HTR-8/SVneo (cell line): ENCODE measurements at places on chromosomes 7 and 10.

- no peak for DNase-seq
These were observed 100.2 kb downstream of the ACTR3B start for GRCh38 chr7:152859781-152860191.

DNA sequence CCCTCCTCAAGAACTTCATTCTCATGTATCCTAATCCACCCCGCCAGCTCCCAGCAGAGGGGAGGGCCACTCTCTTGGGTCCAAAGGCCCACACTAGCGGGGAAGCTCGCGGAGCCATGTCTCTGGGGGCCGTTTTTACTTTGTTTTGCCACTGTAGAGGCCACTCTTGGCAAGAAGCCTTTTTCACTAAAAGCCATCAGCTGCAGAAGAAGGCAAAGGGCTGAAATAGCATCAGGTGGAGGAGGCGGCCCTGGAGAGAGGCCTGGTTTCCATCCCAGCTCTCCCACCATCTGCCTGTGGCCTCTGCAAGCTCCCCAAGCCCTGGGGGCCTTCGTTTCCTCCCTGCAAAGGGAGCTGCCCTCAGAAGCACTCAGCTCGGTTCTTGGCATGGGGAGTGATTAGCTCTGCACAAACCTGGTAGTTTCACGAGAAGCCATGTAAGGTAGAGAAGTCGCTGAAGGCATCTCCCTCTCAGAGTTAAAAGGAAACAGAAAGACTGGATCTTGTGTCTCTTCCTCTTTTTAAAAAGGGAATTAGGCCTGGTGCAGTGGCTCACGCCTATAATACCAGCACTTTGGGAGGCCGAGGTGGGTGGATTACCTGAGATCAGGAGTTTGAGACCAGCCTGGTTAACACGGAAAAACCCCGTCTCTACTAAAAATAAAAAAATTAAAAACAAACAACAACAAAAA lies 70.3 kb downstream of the PARP12 start:
- no peak for DNase-seq

- no peak for DNase-seq
These were observed 46.8 kb downstream of the IPMK start for GRCh38 chr10:58220769-58221451.

GRCh38 chr7:122256046-122256445 lies 48.5 kb downstream of the FEZF1 start:
- DNase-seq, result no peak

DNA sequence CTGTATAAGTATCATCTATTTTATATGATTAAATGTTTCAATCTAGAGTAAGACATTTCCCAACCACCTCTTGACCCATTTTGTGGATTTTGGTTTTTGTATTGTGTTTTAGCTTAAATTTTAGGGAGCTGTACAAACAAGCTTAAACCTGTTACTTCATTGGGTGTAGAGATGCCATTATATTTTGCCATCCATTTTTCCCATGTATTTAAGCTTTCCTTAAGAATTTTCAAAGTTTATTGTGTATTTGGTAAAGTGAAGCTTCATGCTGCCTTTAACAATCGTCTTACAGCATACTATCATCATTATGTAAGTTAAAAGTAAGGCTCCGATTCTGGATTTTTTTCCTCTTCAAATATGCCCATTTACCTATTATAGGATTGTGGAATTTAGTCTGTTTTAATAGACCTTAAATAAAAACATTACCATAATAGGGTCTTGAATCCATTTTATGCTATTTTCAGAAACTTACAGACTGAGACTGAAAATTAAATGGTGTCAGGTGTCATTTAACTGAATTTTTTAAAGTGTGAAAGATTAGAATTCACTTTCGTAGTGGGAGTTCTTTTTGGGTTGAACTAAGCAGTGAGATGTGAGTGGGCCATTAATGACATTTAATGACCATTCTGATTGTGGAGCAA lies 2.2 kb downstream of the KMT2E start:
- no peak for DNase-seq

- DNase-seq, result no peak
These were observed 85.0 kb downstream of the TRRAP start for GRCh38 chr7:98963305-98963704.

DNA sequence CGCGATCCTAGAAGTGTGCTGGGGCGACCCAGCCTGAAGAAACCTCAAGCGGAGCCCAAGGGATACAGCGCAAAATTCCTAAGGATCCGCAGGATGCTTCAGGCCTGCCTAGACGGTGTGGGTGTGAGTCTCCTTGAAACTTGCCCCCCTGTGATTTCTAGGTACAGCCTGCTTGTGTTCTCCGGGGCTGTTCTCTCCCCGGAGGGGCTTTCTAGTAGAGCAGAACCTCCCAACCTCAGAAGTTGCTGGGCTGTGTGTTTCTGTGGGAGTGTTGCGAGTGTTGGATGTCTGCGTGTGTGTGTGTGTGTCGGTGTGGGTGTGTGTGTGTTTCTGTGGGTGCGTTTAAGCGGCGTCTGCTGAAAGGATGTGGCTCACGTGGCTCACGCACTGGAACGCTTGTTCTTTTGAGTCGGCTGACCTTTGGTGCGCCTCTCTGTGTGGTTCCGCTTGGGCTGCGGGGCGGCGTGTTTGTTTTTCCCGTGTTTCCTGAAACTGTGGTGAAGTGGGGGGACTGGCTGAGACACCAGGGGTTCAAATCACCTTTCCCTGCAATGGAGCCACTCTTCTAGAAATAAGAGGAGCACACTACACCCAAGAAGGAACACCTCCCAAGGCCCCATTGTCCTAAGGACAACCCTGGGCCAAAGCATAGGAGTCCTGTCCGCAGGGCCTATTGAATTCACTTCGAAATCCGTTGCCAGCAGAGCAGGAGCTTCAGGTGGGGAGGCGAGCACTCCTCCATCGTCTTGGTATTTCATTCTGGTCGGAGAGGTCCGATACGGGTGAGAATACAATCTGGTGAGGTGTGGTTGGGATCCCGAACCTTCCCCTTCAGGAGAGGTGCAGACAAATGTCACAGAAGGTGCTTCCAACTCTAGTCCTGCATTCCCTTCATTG lies 25.1 kb upstream of the ZNF273 start:
- no peak for DNase-seq

GRCh38 chr7:130129011-130129411 lies 58.7 kb downstream of the KLHDC10 start:
- no peak for DNase-seq

- DNase-seq, result no peak
These were observed 897.8 kb downstream of the CNTNAP2 start for GRCh38 chr7:147014286-147014955.

DNA sequence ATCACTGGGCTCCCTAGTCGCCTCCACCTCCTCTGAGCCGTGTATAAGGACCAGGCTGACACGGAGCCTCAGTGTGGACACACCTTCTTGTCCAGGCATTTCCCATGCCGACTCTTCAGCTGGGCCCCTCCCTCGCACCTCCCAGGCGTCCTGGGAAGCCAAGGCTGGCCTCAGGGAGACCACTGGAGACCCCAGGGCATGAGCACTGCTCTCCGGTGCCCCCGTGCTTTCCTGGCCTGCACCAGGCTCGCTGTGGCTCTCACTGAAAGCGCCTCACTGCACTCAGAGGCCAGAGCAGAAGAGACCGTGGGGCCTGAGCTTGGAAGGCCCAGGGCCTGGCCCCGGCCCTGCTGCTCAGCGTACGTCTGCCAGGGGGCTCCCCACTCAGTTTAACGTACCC lies 31.4 kb downstream of the LRRC27 start:
- DNase-seq, result no peak

DNA sequence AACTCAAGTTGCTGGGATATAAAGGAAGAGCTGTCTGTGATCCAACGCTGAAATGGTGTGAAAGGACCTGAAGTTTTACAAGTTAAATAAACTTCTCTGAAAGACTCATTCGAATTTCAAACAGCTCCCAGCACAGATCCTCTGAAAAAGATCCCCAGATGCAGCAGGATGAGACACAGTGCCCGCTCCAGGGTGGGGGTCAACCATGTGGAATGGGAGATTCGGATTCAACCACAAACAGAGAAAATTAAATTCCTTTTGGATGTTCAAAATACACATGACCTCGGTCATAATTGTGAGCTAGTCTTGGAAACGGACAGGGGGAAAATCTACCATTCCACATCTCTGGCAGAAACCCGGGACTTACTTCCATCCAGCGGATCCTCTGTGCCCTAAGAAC lies 119.6 kb downstream of the PRKAG2 start:
- no peak for DNase-seq

GRCh38 chr7:28172958-28173357 lies 7.6 kb downstream of the JAZF1 start:
- no peak for DNase-seq

DNA sequence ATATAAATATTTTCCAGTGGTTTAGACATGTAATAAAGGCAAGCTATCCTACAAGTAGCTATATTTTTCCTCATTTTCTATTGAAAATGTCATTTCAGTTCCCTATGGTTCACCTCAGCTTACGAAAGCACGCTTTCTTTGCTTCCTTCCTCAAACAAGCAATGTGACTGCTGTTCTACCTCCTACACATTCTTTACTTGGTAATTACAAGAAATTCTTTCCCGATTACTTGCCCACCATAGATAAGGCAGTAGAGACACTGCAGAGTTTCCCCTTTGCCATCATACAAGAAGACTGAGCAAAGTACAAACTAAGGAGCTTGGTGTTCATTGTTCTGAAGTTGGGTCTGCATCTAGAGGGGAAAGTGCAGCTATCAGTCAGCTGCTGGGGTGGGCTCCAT lies 249.4 kb downstream of the CRPPA start:
- DNase-seq, result peak; percentile 13

- DNase-seq, result no peak
These were observed 11.6 kb downstream of the ALDH18A1 start for GRCh38 chr10:95644901-95645300.

DNA sequence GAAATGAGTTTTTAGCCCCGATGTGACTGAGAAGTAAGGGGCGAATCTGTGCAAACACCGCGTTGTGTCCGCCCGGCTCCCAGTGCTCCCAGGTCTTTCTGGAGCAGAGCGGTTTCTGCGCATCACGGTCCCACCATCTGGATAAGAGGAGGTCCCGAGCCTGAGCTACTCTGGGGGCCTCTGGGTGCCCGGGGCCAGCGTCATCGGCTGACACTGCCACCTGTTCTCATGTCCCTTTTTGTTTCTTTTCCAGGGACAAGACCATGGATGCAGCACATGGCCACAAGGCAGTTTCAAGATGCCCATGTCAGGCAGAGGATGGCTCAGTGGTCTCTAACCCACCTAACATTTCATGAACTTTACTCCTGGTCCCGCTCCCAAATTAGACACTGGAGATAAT lies 24.9 kb downstream of the KLF6 start:
- no peak for DNase-seq

GRCh38 chr7:28132959-28133870 lies 47.4 kb downstream of the JAZF1 start:
- DNase-seq, result no peak

GRCh38 chr10:27986821-27987220 lies 12.1 kb downstream of the ODAD2 start:
- DNase-seq, result no peak

- no peak for DNase-seq
These were observed 337.8 kb downstream of the ELMO1 start for GRCh38 chr7:37110660-37111424.

DNA sequence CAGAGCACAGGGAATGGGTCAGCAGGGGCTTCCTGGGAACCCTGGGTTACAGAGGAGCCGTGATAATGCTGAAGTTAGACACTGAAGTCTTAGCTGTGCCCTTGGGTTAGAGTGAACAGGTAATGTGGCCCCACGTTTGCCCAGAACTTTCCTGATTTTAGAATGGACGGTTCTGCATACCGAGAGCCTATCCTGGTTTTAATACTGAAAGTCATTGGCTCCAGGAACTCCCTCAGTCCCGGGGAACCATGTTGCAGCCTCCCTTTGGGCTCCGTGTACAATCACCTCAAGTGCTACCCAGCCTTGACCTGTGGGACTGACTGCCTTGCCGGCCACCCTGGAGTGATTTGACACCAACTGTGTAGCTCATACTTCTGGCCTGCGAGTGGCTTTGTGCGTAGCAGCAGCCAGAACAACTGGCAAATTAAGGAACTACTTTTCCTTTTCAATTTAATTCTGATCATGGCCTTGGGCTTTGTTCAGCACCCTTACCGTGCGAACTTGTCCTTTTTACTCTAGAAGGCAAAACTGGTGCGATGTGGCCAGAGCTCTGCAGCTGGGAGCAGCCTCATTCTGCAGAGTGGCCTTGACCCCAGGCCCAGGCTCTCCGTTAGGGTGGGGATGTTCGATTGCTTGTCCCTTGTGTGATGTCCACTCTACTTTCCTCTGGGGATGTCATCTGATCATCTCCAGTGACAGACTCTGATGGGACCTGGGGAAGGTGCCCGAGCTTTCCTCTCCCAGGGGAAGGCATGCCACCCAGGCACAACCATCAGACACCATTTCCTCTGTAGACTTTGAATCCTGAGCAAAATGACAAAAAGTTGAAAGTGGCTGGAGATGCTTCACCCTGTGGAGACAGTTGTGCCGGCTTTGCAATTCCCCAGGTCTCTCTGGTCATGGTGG lies 265.9 kb downstream of the GLRX3 start:
- no peak for DNase-seq

DNA sequence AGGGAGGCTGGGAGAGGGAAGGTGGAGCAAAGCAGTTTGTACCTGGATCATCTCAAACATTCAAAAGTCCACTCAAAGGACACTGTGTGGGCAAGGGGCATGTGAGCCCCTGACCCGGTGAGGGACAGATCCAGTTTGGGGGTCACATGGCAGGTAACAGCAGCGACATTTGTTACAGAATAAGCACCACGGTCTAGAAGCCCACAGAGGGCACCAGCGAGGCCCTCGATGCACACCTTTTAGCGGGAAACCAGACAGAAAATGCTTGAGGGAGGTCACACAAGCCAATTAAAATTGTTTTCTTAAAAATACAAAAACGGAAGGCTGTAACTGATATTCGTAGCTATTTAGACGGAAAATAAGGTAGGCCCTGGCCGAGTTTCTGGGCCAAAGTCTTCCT lies 144.4 kb downstream of the ZMYND11 start:
- no peak for DNase-seq

- no peak for DNase-seq
These were observed 4.6 kb downstream of the TRPV6 start for GRCh38 chr7:142880876-142881505.

GRCh38 chr10:106573106-106573505 lies 591.4 kb downstream of the SORCS1 start:
- no peak for DNase-seq

GRCh38 chr7:120617275-120617674 lies 240.7 kb downstream of the TSPAN12 start:
- DNase-seq, result no peak

GRCh38 chr7:69820479-69821192 lies 222.4 kb downstream of the AUTS2 start:
- no peak for DNase-seq

- no peak for DNase-seq
These were observed 27.8 kb downstream of the ENTPD1 start for GRCh38 chr10:95783741-95784140.
